CD4-positive, alpha-beta T cell treated with Interleukin-2 at 100 ng/mL for 4 hours (primary cell): ENCODE measurements at places on chromosomes 7 and 10.

DNA sequence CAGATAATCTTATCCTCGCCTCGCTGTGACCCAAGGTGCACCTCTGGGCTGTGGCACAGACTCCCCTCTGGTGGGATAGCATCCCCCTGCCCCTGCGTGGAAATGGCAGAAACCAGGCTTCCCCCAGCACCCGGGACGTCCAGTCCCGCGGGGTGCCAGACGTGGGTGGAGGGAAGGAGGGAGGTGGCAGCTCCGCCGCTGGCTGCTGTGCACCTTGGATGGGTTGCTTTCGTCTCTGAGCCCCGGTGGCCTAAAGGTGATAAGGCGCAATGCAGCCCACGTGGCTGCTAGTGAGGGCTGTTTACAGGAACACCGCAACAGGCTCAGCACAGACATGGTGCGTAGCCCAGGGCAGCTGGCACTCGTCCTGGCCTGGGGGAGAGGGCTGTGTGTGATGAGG is 13.6 kb upstream of the PDGFA start:
- no peak for DNase-seq

- peak; percentile 49 for DNase-seq
Observed at GRCh38 chr7:129989466-129989865, 36.7 kb upstream of the UBE2H start.

DNA sequence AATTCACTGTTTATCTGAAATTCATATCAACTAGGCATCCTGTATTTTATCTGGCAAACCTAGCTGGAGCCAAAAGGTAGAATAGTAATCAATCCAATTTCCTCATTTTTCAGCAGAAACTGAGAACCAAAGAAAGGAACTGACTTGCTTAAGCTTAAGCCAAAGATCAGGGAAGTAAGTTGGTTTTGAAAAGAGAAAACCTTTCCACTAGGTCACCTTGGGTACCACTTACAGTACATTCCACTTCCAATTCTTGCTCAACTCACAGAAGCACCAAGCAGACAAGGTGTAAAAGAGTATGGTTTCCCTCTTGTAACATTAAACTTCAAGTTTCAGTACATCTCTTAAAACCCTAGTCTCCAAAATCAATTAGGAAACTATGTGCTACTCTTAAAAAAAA is 79.6 kb downstream of the ZFAND4 start:
- no peak for DNase-seq

GRCh38 chr10:105964009-105964408 is 1200.5 kb downstream of the SORCS1 start:
- no peak for DNase-seq

- DNase-seq, result peak; percentile 72
Observed at GRCh38 chr7:130982160-130982638, 248.2 kb upstream of the KLF14 start.

GRCh38 chr10:409408-410040 is 274.3 kb downstream of the ZMYND11 start:
- DNase-seq, result no peak

DNA sequence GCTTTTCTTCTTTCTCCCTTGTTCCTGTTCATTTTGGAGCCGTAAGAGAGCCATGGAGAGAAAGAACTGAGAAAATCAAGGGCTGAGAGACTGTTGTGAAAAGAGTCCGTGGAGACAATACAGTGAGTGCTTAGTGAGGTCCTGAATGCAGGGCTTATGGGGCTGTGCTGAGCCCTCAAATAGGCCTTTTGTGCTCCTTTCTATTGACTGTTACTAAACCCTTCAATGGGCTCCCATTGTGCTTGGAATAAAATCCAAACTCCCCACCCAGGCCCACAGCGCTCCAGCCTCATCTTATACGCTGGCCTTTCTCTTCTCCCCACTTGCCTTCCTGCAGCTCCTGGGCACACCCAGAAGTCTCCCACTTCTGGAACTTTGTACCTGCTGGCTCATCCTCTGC is 243.1 kb upstream of the HABP2 start:
- DNase-seq, result no peak

DNA sequence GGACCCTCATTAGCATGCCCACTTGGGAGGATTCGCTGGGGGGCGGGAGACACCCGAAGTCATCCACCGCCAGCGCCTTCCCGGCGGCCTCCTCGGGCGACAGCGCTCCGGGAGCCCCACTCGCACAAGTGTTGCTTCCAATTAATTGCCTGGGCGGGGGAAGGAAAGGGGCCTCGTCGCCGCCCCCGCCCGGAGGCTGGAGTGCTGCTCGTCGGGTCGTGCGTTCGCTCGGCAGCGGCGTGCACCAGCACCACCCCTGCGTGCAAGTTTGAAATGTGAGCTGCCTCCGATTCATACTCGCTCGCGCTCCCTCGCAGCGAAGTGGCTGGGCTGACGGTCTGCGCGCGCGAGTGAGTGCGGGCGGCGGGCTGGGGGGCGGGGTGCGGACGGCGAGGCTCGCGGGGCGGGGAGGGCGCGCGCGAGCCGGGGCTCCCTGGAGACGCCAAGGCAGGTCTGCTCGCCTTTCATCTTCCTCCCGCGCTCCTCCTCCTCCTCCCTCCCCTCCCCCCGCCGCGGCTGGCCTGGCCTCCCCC is 104.6 kb upstream of the PPIF start:
- peak; percentile 42 for DNase-seq

DNA sequence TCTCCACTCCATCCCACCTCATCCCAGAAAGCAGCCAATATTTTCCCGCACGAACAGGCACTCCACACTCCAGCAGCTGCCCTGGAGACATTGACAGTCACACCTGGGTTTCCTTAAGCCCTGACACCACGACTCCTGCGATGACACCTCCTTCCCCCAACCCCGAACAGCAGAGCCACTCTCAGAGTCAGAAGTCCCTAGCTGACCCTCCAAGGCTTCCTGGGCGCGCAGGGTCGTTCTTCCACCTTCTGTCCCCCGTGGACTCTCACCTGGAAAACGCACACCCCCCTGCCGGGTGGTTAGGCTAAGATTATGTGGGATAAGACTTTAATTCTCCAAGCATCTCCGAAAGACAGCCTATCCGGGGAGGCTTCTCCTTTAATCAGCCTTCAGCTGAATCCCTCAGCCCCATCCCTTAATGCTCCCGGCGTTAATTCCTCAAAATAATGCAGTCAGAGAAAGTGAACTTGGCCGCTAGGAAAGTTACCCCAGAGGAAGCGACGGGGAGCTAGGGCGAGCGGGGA is 1.1 kb downstream of the DENND11 start:
- no peak for DNase-seq

- no peak for DNase-seq
Observed at GRCh38 chr7:134073276-134073675, 53.9 kb upstream of the LRGUK start.

DNA sequence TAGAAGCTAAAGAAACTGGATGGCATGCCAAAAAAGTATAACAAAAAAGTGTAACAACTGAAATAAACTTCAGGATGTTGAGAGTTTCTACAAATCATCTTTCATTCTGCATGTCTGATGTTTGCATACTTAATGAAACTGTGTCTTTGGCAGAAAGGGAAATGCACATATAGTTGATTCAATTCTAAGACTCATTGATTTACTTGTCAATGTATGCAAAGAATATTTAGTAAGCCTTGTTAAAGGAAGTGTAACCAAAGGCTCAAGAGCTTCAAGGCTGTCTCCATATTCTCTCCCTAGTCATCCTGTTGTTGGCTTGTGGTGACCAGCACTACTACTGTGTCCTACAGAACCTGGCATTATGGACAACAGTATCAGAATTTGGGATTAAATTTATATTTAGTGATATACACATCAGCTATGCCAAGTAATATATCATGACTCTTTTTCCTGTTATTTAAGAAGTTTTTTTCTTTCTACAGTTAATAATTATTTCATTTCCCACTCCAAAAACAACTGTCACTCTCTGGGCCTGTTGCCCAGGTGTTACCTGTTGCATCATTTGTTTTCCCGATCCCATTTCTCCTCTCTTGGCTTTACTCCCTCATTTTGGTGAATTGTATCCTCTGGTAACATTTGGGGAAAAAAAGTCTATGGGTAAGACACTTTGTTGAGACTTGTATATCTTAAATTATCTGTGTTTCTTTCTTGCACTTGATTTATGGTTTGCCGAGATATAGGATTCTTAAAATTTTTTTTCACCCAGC is 226.6 kb upstream of the BMPER start:
- DNase-seq, result no peak

- no peak for DNase-seq
Observed at GRCh38 chr10:31621733-31622132, 302.7 kb downstream of the ZEB1 start.

GRCh38 chr10:79930267-79930666 is 18.6 kb downstream of the SFTPD start:
- DNase-seq, result no peak

GRCh38 chr7:53437336-53437735 is 401.9 kb downstream of the POM121L12 start:
- DNase-seq, result no peak

- DNase-seq, result no peak
Observed at GRCh38 chr7:66379542-66380160, 174.5 kb downstream of the TPST1 start.

- DNase-seq, result no peak
Observed at GRCh38 chr10:7048061-7048460, 362.8 kb downstream of the SFMBT2 start.

DNA sequence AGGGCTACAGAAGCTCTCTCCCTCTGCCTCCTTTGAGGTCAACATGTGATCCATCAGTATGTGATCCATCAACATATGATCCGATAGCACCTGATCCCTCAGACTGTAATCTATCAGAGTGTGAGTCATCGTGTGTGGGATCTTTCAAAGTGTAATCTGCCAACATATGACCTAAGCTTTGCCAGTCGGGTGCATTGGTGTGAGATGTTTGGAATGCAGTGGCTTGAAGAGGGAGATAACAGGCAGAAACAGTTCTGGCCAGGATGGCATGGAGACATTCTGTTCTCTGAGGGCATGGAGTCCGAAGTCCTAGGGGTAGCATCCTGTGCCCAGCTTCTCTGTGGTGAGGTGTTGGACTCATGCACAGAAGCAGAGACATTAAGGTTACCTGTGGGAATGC is 217.7 kb upstream of the ETV1 start:
- DNase-seq, result no peak

- no peak for DNase-seq
Observed at GRCh38 chr7:93407239-93407638, 167.3 kb downstream of the CALCR start.

DNA sequence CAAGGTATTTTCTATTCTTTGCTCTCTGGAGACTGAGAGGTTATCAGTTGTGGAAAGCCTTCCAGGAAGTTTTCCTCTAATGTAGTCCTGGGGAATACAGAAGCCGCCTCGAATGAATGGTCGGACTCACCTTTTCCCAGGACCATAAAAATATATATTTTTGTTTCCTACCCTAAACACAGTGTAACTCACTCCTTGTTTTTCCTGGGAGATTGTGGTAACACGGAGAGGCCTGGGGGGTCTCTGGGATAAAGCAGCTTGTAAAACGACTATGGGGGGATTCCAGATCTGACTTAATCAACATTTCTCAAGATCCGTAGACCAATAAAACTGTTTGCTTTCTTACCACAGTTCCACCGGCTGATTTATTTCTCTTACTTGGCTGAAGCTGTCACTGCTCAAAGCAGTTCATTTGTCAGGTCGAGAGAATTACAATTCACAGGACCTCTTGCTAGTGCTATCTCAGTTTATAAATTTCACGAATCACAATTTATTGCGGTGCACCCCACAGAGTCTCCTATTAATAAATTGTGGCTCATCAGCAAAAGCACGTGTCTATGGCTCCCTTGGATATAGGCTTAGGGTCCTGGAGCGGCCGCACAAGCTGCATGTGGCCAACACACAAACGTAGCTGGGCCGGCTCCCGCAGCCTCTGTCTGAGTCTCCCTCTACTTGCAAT is 176.3 kb upstream of the BMPER start:
- no peak for DNase-seq

DNA sequence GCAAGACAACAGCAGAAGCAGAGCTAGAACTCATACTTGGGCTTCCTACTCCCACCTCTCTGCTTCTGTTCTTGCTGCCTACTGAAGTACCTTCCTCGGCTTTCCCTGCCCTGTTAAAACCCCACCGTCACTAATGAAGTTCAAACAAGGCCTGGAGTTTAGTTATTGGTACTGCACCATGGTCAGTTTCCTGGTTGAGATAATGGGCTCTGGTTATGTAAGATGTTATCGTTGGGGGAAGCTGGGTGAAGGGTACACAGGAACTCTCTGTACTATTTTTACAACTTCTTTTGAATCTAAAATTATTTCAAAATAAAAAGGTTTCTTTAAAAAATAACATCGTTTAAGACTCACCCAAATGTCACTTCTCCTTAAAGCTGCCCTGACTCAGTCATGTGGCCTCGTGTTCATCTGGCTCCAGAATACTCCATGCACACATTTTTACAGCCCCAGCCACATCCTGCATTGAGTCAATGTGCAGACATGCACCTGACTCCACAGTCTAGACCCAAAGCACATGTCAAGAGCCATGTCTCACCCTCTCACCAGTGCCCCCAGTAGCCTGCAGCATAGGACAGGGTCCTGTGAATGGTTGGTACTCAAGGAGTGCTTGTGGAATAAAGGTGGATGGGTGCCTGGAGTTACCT is 36.9 kb upstream of the AQP1 start:
- DNase-seq, result no peak

GRCh38 chr10:128242641-128243040 is 116.4 kb upstream of the MKI67 start:
- no peak for DNase-seq

- no peak for DNase-seq
Observed at GRCh38 chr7:87960239-87960638, 26.2 kb downstream of the ADAM22 start.

GRCh38 chr7:41114131-41114530 is 588.8 kb downstream of the INHBA start:
- no peak for DNase-seq

DNA sequence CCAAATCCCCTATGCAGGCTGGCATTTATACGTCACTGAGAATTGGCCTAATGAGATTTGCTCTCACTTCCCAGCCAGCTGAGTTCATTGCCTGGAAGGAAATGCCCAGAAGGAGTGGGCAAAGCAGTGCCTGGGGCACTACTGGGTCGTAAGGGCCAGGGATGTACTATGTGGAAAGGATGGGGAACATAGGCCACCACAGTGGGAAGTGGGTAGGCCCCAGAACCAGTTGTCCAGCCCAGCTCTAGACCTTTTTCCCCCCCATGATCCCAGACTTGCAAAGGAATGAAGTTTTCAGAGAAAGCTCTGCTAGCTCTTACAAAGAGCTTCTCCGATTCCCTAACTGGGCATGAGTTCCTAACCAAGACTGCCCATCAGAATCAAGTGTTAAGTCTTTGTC is 13.9 kb downstream of the TRPV5 start:
- DNase-seq, result no peak

DNA sequence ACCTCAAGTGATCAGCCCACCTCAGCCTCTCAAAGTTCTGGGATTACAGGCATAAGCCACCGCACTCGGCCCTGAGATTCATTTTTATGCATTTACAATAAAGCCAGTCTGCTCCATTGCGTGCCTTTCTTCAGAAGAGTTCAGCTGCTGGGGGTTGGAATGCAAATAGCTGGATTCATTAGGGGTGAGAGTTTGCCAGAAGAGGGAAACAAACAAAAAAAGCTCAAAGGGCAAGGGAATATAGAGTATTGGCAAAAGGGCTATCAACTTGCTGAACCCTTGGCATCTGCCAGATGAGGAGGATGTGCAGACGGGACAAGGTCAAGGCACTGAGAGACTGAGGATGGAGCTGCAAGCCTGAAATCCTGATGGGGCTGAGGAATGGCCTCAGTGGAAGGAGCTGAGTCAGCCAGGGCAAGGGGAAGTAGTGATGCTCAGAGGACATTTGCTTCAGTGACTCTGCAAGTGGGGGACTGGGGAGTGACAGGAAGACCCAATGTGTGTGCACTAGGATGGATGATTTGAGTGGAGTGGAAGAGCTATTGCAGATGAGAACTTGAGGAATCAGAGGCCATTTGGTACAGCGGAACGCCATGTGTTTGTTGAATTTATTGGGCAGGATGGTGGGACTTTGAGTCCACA is 75.0 kb upstream of the ARMC3 start:
- DNase-seq, result no peak

GRCh38 chr7:66296001-66296521 is 90.9 kb downstream of the TPST1 start:
- no peak for DNase-seq
